T-helper 17 cell (primary cell): ENCODE measurements at places on chromosomes 2 and 18.

GRCh38 chr2:9693646-9694045 lies 62.8 kb upstream of the YWHAQ start:
- DNase-seq, result no peak

DNA sequence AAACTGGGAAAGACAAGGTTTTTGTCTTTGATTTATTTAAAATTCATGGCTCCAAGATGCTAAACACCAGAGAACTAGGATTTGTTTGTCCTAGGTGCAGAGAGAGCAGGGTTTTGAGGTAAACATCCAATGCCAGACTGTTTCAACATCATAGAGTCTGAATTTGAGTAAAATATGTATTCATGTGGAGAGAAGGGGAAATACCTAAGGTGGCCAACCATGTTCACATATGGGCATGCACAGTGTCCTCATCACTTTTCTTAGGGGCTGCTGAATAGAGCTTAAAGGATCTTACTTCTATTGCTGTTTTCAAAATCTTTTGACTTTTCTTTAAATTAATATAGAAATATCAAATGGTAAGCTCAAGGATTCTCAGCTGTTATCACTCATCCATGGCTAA lies 287.0 kb upstream of the CCDC68 start:
- DNase-seq, result no peak

DNA sequence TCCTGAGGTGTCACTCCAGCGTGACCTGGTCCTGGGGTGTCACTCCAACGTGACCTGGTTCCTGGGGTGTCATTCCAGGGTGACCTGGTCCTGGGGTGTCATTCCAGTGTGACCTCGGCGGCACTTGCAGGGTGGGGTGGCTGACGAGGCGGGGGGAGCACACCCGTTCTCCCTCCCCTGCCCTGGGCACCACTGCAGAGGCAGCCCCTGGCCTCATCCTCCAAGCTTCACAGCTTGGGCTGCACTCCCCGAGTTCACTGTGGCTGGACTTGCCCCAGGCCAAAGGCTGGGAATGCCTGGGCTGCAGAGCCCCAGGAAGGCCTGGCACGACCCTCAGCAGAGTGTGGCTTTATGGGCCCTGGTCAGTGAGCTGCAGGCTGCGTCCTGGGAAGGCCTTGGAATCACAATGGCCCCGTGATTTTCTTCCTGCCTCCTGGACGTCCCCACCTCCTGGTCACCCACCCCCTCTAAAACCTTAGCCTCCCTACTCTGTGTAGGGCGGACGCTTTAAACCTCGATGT lies 88.3 kb downstream of the NFATC1 start:
- DNase-seq, result no peak

DNA sequence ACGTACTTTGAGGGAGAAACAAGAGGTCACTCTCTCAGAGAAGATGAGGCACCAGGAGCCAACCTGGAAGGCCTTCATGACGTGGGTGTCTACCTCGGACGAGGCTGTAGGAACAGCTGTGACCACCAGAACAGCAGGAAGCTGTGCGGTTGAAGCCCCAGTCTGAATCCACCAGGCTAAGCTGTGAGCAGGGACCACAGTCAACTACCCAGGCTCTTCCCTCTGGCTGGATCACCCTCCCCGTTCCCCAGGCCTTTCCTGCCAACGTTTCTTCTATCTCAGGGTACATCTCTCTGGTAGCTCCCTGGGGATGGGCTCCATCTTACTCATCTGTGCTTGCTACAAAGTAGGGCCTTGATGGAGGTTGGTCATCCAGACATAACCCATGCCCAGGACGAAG lies 36.8 kb upstream of the CYP27C1 start:
- DNase-seq, result no peak

DNA sequence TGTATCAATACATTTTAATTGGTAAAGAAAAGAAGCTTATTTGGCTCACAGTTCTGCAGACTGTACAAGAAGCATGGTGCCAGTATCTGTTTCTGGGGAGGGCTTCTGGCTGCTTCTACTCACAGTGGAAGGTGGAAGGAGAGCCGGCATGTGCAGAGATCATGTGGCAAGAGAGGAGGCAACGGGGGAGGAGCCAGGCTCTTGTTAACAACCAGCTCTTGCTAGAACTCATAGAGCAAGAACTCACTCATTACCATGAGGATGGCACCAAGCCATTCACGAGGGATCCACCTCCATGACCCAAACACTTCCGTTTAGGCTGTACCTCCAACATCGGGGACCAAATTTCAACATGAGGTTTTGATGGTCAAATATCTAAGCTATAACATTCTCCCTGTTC lies 7.5 kb downstream of the PARD6G start:
- DNase-seq, result no peak
